H9 (cell line): ENCODE measurements at places on chromosomes 16 and 17. TPM values are rescaled to one million over a fixed set of nuclear protein-coding genes. Genes with fewer than 3 reads are reported as not detected.

Gene SUPT4H1
- 107 and 109 TPM in 2 replicates for total RNA-seq

Gene NT5C3B
- total RNA-seq: 66.2 and 76.1 TPM in 2 replicates

Gene NEUROD2
- total RNA-seq: not detected in 2 replicates

Gene HCRT
- not detected in 2 replicates for total RNA-seq

GRCh38 chr16:3690980-3691720 is 26.2 kb downstream of the TRAP1 start:
- no peak for DNase-seq

DNA sequence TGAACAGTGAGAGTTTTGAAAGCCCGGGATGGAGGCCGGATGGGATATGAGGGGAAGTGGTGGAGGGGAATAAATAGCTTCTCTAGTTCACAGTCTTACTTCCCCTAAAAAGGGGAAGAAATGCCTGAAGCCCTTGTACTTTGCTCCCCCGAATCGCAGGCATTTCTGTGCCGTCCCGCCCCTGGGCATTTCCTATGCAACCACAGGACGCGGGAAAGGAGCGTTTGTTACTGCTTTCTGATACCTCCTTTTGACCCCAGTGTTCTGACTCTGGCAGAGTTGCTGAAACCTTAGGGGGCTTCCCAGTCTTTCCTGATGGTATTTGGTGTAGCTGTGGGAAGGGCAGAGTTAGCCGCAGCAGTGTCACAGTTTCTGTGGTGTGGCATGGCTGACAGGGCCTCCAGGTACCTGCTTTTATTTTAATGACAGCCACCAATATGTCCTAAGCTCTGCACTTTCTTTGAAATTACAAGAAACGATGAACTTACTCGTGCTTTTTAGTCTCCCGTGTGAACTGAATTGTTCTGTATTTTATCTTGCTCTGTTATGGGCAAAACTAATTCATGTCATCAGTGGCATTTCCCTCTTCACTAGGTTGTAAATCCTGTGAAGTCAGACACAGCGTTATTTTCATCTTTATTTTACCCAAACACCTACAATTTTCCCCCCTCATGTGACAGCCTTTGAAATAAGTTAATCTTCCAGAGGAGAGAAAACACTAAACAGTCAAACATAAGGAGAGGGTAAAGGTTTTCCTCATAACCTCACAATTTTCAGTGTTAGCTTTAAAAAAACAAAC is 27.1 kb downstream of the USP10 start:
- DNase-seq: no peak

DNA sequence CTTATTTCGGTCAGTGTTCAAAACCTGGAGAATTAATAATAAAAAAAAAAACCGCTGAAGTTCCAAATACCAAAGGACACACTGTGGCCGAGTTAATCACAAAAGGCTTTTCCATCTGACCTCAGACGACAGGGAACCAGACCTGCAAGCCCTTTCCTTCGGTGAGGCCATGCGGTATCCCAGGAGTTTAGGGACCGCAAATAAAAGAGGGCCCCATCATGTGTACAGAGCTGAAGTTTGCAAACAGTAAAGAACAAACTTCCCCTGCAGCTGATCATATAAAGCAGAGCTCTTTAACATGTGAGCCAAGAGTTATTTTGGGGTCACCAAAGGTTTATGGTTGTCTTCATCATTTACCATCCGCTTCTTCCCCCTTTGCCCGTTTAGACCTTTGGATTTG is 33.0 kb upstream of the FOXJ1 start:
- DNase-seq: no peak

- DNase-seq: no peak
Observed at GRCh38 chr16:74748616-74749026, 26.0 kb downstream of the FA2H start.

DNA sequence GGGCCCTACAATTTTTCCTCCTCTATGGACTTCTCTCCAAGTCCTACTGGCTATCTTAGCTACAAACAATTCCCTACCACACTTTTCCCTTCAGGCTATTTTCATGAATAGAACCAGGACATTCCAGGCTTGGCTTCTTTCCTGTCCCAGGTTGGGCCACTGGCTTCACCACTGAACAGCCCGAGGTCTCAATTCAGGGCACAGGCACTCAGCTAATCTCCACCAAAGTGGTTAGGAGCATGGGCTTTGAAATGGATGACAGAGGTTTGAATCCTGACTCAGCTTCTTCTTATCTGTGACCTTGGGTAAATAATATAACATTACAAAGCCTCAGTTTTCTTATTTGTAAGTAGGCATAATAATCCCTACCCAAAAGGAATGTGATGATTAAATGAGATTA is 50.9 kb upstream of the ZNF629 start:
- no peak for DNase-seq

DNA sequence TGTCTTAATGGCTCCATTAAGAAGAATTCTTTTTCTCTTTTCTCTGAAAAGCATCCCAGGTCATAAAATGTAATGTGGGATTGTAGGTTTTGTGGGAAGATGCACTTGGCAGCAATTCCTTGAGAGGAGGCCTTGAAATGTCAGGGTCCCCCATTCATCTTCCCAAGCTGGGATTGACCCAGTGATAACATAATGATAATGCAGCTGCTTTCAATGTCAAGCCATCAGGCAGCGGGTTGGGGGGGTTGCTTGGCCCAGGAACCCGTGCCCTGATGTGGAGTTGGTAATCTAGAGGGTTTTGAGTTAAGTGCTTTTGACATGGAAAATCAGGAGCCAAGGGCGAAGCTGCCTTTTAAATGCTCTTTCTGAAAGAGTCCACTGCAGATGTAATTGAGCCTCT is 484.0 kb downstream of the WWOX start:
- DNase-seq: no peak

- DNase-seq: no peak
Observed at GRCh38 chr16:64426131-64426666, 695.7 kb downstream of the CDH11 start.

GRCh38 chr16:50155925-50156324 is 2.8 kb downstream of the TENT4B start:
- no peak for DNase-seq

DNA sequence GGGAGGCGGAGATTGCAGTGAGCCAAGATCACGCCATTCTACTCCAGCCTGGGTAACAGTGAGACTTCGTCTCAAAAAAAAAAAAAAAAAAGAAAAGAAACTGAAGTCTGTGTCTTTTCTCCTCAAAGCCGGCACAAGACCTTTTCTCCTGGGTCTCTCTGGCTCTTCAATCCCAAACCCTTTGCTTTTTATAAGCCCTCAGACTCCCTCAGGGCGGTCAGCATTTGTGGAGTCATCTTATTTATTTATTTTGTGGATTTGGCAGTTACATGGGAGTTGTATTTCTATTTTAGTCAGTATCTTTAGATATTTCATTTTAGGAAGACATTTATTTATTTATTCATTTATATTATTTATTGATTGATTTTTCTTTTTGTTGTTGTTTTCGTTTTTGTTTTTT is 57.7 kb upstream of the MAP3K14 start:
- DNase-seq: no peak

DNA sequence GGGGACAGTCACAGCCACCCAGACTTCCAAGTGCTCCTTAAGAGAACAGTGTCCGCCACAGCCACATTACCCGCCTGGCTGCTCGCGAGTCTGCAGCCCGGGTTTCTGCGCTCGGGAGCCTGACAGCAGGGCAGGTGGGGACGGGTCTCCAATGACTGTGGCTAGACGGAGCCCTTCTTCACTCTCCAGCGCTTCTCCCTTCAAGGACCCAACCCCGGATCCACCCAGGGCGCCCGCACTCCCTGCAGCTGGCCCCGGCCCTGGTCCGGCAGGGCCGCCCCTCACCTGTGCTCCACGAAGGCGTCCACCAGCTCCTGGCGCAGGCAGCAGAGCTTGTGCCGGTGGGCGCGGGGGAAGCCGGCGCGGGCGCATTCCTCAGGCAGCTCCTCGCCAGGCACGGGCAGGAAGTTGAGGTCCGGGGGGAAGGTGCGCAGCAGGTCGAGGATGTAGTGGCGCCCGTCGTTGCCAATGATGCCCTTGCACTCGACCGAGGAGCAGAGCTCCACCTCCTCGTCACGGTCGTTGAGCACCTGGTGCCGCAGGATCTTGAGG is 13.9 kb downstream of the CLUH start:
- DNase-seq: peak; percentile 39
